ENCODE measurements at places on chromosomes 16 and 17. TPM values are rescaled to one million over a fixed set of nuclear protein-coding genes. Genes with fewer than 3 reads are reported as not detected.

GRCh38 chr16:4011225-4011939 lies 104.9 kb downstream of the ADCY9 start:
- peak; percentile 38 for DNase-seq

GRCh38 chr17:60077226-60077625 lies 1.5 kb downstream of the HEATR6 start:
- DNase-seq = peak; percentile 24

- DNase-seq = peak; percentile 40
Measured at GRCh38 chr16:22685459-22685830, 128.5 kb upstream of the HS3ST2 start.

GRCh38 chr17:34850964-34851363 lies 110.3 kb downstream of the CCT6B start:
- no peak for DNase-seq

DNA sequence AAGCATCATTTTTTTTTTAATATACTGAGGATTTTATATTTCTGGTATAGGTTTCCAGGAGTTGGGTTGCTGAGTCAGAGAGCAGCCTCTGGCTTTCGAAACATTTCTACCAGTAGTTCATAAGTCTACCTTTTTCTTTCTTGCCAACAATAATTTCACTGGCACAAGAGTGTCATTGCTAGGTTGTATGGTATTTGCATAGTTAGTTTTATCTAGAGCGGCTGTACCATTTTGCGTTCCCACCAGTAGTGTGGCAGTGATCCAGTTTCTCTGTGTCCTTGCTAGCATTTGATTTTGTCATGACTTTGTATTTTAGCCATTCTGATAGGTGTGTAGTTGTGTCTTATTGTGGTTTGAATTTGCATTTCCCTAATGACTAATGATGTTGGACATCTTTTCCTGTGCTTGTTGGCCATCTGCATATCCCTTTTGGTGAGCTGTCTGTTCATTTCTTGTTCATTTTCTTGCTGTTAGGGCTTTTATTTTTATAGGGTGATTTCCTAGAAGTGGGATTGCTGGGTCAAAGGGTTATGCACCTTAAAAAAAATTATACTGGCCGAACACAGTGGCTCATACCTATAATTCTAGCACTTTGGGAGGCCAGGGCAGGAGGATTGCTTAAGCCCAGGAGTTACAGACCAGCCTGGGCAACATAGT lies 39.9 kb downstream of the SNX29 start:
- DNase-seq = peak; percentile 18

GRCh38 chr16:53901408-53901807 lies 197.5 kb downstream of the FTO start:
- no peak for DNase-seq

- no peak for DNase-seq
Measured at GRCh38 chr17:67487506-67487905, 110.4 kb downstream of the PITPNC1 start.

The STX1B gene
- total RNA-seq = 2.2 TPM

Data from fibroblast of villous mesenchyme (primary cell).